ENCODE measurements at places on chromosomes 3 and 15.

DNA sequence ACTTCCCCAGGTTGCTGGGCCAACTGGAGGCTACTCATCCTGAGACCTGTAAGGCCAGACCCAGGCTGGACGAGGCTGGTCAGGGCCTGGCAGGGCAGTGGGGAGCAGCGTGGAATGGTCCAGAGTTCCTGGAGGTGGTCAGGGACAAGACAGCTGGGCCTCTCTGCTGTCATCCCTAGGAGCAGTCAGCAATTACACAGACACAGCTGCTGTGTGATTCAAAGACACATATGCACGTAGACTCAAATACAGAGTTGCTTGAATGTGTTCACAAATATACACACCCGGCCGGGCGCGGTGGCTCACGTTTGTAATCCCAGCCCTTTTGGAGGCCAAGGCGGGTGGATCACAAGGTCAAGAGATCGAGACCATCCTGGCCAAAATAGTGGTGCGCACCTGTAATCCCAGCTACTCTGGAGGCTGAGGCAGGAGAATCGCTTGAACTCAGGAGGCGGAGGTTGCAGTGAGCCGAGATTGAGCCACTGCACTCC lies 1.5 kb upstream of the CD276 start:
- DNase-seq, result no peak

DNA sequence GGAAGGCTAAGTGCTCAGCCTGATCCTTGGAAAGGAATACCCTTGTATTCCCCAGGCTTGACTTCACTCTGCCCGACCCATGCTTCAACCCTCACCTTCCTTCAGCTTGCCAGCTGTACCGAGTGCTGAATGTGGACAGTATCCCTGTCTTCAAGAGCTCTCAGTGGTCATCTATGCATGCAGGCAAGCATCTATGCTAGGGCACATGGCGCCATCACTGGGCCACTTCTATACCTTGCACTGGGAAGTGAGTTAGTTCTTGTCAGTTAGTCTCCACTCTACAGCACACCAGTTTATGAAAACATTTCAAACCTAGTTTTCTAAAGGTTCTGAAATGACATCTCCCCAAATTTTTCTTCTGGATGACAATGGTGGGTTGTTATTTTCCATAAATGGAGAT lies 82.0 kb upstream of the MYRIP start:
- DNase-seq, result no peak

DNA sequence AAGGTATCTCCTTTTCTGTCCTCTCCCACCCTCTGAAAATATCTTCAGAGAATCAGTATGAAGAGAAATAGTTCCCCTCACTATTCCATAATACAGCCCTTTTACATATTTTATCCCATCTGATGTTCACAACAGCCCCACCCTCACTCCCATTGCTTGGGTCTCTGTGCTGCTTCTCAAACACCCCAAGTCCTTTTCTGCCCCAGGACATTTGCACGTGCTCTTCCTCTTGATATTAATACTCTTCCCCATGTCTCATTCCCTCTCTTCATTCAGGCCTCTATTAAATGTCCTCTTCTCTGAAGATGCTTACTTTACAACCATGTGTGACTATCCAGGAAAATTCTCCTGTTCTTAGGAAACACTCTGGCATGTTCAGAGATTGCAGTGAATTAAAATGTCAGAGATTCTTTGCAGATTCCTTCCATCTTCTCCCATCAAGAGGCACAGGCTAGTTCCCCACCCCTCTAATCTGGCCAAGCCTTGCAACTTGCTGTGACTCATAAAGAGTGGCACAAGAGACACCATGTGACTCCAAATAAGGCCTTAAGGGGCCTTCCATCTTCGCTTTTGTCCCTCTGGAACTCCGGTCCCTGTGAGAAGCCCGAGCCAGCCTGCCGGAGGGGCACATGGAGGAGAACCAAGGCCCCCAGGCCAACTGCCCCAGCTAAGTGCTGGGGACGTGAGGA lies 128.5 kb downstream of the CHSY1 start:
- no peak for DNase-seq

GRCh38 chr15:43299884-43300283 lies 30.5 kb downstream of the LCMT2 start:
- no peak for DNase-seq

DNA sequence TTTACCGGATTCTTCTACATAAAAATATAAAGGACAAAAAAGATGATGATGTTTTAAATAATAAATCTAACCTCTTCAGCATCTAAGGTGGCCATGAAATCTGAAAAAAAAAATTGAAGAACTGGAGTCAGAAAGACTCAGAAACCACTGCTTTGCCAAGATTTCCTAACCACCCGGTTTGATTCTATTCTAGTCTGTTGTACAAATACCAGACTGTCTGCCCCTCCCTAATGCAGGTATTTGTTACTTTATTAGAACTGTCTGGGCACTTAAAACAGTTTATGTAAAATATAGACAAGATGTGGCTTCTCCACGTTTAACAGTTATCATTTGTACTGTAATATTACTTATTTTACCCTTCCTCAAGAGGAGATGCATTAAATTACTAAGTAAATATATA lies 48.8 kb downstream of the UACA start:
- no peak for DNase-seq

DNA sequence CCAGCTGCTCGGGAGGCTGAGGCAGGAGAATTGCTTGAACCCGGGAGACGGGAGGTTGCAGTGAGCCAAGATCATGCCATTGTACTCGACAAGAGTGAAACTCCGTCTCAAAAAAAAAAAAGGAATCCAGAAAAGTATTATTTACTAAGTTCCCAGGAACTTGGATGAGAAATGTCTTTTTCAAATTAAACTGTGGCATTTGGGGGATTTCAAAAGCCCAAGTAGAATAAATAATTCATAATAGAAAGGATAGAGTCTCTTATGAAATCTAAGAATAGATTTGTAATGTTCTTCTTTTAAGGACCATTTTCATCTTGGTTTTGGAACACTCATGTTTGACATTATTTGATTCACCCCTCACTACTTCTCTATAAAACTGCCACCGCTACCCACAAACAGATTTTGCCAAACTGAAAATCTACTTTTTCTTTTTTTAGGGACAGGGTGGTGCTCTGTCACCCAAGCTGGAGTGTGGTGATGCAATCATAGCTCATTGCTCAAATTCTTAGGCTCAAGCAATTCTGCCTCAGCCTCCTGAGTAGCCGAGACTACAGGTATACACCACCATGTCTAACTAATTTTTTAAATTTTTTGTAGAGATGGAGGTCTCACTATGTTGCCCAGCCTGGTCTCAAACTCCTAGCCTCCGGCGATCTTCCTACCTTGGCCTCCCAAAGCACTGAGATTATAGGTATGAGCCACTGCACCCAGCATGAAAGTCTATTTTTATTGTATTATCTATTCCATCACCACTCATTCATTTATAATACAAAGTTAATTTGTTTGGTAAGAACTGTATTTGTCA lies 99.3 kb downstream of the SENP2 start:
- DNase-seq, result no peak

DNA sequence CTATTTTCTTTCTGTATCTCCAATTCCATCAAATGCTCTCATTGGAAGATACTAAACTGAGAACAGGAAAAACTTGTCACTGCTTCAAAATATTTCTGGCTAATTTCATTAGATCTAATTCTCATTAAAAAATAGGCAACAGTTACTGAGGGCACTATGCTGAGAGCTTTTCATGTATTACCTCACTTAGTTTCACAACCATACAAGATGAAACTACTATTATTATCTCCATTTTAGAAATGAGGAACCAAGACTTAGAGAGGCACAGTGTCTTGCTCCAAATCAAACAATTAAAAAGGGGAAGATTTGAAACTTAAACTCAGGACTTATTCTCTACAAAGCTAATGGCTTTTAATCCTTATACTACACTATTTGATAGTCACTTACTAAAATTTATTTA lies 7.2 kb upstream of the OTOL1 start:
- DNase-seq, result no peak

DNA sequence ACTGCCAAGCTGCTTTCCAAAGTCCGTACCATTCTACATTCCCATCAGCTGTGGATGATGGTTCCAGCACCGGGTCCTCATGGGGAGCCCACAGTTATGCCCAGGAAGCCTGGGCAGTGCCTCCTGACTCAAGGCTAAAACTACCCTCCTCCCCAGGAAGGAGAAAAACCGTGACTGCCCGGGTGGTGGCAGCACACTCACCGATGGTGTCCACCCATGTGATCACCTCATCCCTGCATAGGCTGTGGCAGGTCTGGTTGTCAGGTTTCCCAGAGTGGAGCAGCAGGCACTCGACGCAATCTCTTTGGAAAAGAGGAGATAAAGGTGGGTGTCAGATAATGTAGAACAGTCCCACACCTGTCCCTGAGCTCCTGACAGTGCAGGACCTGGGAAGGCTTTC lies 38.6 kb downstream of the UMPS start:
- no peak for DNase-seq

All from AG04450 (cell line).